ENCODE measurements at places on chromosomes 16 and 17.

GRCh38 chr17:33753452-33753851 is 460.4 kb upstream of the ASIC2 start:
- no peak for DNase-seq

- DNase-seq, result no peak
These were observed 84.8 kb downstream of the CDYL2 start for GRCh38 chr16:80719573-80719972.

DNA sequence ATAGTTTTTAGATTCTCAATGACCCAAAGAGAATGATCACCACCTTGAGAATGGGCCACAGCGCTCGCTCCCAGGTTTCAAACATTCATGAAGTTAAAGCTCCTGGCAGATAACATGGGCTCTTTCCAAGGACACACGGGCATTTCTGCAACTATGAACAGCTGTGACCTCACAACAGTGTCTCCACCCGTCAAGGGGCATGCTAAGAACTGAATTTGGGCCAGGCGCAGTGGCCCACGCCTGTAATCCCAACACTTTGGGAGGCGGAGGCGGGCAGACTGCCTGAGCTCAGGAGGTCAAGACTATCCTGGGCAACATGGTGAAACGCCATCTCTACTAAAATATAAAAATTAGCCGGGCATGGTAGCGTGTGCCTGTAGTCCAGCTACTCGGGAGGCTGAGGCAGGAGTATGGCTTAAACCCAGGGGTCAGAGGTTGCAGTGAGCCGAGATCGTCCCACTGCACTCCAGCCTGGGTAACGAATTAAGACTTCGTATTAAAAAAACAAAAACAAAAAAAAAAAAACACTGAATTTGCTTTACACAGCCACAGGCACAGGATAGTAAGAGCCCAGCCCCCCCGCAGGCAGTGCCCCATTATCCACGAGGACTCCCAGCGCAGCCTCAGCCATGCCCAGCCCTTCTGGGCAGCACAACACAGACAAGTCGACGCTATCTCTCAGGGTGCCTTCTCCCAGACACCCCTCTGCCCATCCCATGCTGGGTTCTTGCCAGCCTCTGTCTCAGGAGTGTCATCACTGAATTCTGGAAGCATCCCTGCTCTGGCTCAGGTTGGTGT is 7.2 kb downstream of the USP7 start:
- no peak for DNase-seq

DNA sequence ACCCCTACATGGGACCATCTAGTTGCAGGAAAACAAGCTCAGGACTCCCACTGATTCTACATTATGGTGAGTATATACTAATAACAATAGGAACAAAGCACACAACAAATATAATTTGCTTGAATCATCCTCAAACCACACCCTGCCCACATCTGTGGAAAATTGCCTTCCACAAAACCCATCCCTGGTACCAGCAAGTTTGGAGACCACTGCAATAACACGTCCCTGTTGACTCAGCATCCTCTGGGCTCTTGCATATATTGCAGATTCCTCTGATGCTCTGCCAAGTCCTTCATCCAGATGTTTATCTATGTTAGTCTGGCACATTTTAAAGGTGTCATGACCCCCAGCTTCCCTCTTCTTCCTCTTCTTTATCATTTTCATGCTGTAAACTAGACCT is 138.4 kb downstream of the PCTP start:
- DNase-seq, result peak; percentile 11

GRCh38 chr17:10398352-10398751 is 23.4 kb downstream of the MYH8 start:
- no peak for DNase-seq

DNA sequence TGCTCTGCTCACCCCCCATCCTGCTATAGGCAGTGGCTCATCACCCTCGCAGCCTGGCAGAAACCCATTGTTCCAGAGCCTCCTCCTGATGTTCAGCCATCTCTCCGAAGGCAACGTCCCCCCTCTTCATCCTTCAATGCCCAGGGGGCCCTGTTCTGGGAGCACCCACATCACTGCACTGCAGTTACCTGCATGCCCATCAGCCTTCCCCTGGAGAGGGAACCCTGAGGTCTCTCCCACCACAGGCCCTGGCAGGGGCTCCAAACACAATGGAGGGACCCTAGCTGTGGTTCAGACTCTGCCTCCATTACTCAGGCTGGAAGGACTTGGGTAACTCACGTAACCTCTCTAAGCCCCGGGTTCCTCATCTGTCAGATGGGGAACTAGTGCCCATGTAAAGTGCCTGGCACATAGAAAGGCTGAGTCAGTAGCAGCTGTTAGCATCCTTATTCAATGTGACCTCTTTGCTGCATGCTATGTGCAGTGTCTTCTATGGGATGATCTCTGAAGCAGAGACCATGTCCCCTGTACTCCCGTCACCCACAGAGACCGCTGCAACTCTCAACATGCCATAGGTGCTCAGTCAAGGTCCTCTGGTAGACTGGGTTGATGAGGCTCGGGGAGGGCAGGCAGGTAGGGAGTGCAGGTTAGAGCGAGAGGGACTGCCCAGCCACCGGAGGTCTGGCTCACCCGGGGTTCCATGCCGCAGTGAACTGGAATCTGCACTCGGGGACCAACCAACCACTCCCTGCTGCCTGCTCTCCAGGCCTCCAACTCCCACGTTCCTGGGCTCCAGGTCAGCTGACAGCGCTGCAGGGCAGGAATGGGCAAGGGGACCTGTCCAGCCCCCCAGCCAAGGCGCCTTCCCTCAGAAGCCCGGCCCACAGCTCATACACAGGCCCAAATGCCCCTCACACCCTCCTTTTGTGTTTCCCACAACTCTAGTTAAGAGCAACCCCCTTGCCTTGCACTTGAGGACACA is 233.2 kb downstream of the ZNF423 start:
- DNase-seq, result no peak

GRCh38 chr17:49495842-49496182 is 719 bp downstream of the NGFR start:
- DNase-seq, result no peak

DNA sequence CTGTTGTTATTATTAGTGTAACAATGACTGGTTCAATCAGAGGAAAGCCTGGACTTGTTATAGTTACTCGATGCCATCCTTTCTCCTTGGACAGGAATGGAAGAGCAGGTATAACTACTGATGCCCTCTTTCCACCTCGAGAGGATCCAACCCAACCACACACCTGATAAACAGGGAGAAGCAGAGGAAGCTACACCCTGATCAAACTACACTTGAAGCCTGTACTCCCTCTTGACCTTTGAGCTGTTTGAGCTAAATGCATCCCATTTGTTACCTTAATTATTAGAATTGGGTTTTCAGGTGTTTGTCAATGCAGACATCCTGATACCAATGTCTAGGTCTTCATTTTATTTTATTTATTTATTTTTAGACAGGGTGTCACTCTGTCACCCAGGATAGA is 23.7 kb upstream of the HLF start:
- DNase-seq, result no peak

- DNase-seq, result no peak
These were observed 109.4 kb upstream of the PLCG2 start for GRCh38 chr16:81669473-81670350.

DNA sequence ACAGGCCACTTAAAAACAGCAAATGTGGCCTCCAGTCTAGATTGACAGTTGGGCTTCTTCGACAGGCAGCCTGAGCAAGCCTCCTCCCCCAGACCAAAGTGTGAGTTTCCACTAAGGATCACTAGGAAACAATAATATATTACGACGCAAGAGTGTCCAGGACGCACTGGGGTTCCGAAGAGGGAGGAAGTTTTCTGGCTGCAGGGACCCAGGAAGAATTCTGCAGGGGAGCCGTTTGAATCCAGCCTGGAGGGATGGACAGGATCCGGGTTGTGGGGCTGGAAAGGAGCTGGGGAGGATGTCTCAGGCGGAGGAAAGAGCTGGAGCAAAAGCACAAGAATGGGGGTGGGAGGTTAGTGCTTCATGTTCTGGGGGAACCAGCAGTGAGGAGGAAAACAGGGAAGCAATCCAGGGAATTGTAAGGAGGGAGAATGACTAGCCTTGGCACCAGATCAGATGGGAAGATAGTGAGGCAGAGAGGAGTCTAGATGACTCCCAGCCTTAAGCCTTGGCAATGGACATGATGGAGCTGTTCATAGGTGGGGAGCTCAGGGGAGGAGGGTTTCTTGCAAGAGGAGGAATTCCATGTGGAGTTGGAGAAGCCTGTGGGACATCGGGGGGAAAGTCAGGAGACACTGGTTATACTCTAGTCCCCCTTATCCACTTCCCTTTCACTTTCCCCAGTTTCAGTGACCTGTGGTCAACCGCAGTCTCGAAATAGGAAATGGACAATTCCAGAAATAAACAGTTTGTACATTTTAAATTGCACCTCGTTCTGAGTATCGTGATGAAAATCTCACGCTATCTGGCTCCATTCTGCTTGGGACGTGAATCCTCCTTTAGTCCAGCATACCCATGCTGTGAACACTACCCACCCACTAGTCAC is 26.6 kb downstream of the NGFR start:
- peak; percentile 53 for DNase-seq

GRCh38 chr17:57833179-57833939 is 16.5 kb downstream of the MRPS23 start:
- DNase-seq, result peak; percentile 37

GRCh38 chr17:67148352-67148751 is 96.6 kb downstream of the HELZ start:
- no peak for DNase-seq

GRCh38 chr17:29559640-29560039 is 7.2 kb downstream of the ABHD15 start:
- DNase-seq, result no peak

DNA sequence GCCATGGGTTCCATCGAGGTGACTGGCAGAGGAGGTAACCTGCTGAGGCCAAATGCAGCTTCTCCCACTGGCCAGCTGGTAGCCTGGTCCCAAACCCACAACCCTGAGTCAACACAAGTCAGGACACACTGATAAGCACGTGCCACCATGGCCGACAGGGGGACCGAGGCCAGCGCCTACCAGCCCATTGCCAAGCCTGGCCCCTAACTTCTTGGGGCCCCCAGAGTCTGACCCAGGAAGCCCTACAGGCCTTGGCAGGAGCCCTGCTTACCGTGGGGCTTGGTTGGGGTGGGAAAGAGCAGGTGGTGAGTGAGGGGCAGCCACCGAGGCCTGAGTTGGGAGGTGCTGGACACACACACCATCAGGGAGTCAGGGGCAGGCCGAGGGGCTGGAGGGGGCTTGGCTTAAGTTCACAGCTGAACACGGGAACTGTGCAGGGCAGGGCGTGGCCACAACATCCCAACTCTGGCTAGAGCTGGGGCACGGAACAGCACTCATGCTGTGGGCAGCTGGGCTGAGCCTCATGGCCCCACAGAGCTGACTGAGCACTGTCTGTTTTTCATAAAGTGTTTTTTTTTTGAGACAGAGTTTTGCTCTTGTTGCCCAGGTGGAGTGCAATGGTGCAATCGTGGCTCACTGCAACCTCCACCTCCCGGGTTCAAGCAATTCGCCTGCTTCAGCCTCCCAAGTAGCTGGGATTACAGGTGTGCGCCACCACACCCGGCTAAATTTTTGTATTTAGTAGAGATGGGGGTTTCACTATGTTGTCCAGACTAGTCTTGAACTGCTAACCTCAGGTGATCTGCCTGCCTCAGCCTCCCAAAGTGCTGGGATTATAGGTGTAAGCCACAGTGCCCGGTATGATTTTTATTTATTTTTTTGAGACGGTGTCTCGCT is 5.5 kb downstream of the MRPL28 start:
- DNase-seq, result no peak

- no peak for DNase-seq
These were observed 139.4 kb downstream of the ZFHX3 start for GRCh38 chr16:72908362-72909167.
